ENCODE measurements at places on chromosomes 3 and 15. TPM values are rescaled to one million over a fixed set of nuclear protein-coding genes. Genes with fewer than 3 reads are reported as not detected.

GRCh38 chr3:53545310-53545995, 51.0 kb downstream of the CACNA1D start:
- DNase-seq, result no peak

GRCh38 chr3:176577447-176577846, 619.8 kb downstream of the TBL1XR1 start:
- no peak for DNase-seq

DNA sequence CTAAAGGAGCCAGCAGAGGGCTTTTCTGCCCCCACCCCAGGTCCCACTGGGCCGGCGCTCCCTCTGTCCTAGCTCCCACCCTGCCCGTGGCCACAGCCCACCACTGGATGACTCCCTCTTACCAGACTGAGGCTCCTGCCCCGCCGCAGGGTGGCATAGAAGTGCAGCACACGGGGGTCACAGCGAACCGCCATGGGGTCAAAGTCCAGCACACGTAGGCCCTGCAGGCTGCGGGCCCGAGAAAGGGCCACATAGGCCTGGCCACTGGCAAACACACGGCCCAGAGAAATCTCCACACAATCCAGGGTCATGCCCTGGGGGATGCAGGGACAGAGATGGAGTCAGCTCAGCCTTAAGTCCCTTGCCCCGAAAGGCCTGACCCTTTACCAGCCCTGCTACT, 9.0 kb downstream of the PIF1 start:
- DNase-seq, result peak; percentile 71

- no peak for DNase-seq
Observed at GRCh38 chr3:167740961-167741587, 5.6 kb downstream of the SERPINI1 start.

GRCh38 chr3:113606539-113607218, 74.3 kb downstream of the SIDT1 start:
- no peak for DNase-seq

The TMEM207 gene
- total RNA-seq, result not detected

The ROPN1B gene
- total RNA-seq, result 0.60 TPM

The VWA5B2 gene
- total RNA-seq, result 0.75 TPM
